Epithelial cell of proximal tubule (primary cell): ENCODE measurements at places on chromosomes 11 and 22. TPM values are rescaled to one million over a fixed set of nuclear protein-coding genes. Genes with fewer than 3 reads are reported as not detected.
A peak's percentile ranks its signal among the peaks of the same experiment; 100 is the strongest.

- no peak for DNase-seq
These were observed 345.9 kb downstream of the MIAT start for GRCh38 chr22:27003297-27003696.

DNA sequence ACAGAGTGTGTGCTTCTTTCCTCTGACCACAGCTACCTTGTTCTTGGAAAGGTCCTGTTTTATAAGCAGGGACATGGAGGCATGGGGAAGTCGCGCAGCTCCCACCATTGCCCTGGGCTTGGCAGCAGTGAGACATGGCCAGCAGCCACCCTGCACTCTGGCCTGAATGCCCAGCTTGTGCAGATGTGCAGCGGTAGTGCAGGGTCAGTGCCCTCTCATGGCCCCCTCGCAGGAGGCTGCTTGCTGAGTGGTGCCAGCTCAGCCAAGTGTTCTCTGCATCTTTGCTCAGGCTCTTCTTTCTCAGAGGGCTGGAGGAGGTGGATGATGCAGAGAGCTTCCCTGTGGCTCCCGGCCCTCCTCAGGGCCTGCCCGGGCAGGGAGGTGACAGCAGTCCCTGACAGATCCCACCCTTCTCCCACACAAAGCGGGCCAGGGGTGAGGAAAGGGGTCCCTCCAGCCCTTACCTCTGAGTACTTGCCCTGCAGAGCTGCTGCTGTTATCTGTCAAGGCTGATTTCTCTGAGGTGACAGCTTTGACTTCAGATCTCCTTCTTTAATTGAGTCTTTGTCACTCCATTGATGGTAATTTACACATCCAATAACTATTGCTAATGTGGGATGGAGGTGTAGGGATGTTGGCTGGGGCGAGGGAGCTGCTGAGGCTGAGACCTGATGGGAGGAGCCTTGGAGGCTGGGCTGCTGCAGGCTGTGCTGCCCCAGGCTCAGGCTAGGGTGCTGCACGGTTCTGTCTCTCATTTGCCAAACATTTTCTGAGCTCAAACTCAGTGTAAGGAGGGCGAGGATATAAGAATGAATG, 47.4 kb upstream of the B3GAT1 start:
- DNase-seq = no peak

Gene MRGPRE
- not detected in 2 replicates for total RNA-seq

- no peak for DNase-seq
These were observed 20.6 kb downstream of the GRAMD1B start for GRCh38 chr11:123450623-123451022.

GRCh38 chr22:17999851-18000250, 24.5 kb downstream of the MICAL3 start:
- DNase-seq = no peak

- no peak for DNase-seq
These were observed 34.3 kb upstream of the CD44 start for GRCh38 chr11:35104655-35105054.

Gene CCDC188
- 0.36 TPM in 1 of 2 replicates, not detected in the other for total RNA-seq

DNA sequence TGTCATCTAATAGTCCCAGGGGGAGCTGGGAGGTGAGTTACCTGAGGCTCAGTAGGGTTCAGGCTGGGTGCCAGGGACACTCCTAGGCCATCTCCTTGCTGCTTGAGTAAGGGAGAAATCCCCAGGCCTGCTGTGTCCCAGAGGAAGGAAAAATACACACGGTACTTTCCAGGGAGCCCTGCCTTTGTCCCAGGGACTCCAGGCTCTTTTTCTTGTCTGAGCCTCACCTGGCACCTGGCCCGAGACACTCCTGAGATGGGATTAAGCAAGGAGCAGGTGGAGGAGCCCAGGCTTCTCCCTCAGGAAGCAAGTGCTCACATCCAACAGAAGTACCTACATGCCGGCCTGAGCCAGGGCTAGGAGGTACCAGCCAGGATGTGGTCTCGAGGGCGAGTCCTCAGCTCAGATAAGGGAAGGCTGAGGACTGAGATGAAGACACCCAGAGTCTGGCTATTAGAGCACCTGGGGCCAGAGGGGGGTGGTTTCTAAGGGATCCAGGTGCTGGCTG, 899 bp upstream of the KLHDC7B start:
- DNase-seq = no peak

Gene OR52I1
- not detected in 2 replicates for total RNA-seq

- no peak for DNase-seq
These were observed 22.0 kb downstream of the IFT27 start for GRCh38 chr22:36753916-36754315.

DNA sequence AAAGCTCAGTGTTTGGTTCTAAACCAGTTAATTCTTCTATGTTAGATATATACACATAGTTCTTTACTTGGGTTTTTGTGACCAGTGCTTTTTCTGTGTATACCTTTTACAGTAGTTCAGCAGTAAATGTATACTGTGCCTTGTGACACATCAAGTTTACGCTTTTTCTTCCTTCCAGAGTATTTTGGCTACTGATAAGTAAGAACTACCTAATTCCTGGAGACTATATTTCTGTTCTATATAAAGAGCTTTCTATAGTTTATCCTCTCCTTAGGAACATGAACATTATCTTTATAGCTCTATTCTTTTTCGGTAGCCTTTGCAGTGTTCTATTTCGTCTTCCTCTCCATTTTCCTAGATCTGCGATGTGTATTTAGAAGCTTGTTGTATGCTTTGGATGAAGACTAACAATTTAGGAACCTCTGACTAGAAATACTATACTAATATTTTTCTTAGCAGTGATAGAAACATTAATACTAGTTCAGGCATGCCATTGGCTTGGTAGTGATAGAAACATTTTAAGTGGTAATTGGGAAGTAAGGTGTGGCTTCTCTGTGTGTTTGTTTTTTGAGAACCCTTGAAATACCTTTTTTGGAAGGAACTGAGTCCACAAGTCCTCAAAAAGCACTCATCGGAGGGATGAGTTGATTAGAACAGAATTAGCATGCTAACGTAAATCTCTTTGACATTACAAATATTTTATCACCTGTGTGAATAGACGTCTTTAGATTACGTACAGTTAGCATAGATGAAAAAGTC, 74.6 kb downstream of the ARHGEF12 start:
- no peak for DNase-seq

Gene GLYAT
- total RNA-seq = not detected in 2 replicates

DNA sequence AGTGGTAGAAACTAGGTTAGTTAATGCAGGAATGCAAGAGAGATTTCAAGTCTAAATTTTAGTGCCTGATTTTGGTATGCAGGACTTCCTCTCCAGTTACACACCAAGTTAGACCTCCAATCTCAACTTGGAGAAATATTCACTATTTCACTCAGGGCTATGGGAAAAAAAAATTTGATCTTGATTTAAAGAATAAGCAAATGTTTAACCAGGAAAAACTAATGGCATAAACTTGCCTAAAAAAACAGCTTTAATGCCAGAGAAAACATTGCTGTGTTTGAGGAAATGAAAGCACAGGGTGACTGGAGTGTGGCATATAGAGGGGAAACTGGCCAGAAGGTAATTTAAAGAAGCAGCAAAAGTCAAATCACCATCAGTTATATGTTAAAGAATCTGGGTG, 575.4 kb upstream of the LRRC4C start:
- no peak for DNase-seq

- no peak for DNase-seq
These were observed 1.7 kb downstream of the PICALM start for GRCh38 chr11:86067009-86067850.

DNA sequence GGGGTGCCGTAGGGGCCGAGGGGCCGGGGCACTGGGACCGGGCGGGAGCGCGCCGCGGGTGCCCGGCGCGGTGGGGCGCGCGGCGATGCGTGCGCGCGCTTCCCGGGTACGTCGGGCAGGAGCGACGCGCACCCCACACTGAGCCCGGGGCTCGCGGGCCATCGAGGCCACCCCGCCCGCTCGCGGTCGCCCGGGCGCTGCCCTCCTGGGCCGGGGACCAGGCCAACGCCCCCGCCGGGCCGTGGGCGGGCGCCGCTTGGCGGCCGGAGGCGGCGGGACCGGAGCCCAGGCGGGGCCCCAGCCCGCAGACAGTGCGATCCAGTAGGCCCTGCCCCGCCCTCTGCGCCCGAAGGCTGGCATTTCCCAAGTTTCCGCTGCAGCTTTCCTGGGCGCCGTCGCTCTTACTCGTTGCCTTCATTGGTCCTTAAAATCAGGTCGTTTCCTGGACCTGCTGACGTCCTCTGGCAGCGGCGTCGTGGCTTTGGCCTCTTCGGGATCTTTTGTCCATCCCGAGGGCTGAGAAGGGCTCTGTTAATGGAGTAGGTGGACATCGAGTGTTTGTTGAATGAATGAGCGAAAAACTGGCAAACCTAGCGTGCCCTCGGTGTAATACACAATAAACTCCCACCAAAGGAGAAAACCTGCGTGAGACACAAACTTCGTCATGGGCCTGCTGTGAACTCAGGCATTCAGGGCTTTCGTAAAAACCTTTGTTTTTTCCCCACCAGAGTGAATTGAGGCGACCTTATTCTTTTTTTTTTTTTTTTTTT, 638 bp downstream of the PARVA start:
- DNase-seq = peak; percentile 25

Gene CD6
- total RNA-seq = 0.23 TPM in 1 of 2 replicates, not detected in the other

DNA sequence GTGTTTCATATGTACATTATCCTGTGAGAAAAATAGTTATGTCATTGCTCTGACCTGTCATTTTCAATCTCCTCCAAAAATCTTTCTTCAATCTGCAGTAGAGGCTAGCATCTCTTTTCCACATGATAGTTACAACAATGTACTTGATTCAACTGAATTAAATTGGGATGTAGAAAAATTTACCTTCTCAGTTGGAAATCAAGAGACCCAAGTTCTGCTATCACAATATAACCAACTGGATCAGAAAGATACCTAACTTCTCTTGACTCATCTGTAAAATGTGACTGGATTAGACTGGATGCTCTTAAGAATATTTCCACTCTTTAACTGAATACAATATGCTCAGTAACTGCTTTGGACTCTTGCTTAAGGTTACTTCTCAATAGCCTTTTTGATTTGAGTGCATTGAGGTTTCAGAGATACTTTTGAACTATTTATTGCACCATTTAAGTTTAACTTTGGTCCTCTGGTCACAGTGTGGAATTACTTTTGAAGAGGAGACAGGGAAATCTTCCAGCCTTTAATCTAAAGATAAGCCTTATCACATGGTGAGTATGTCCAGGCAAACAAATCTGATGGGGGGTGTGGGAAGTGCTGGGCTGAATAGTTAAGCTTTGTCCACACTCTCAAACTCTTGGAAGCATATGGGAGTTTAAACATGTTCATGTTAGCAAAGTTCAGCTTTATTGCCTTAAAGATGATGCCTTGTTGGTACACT, 82.3 kb downstream of the YAP1 start:
- no peak for DNase-seq

DNA sequence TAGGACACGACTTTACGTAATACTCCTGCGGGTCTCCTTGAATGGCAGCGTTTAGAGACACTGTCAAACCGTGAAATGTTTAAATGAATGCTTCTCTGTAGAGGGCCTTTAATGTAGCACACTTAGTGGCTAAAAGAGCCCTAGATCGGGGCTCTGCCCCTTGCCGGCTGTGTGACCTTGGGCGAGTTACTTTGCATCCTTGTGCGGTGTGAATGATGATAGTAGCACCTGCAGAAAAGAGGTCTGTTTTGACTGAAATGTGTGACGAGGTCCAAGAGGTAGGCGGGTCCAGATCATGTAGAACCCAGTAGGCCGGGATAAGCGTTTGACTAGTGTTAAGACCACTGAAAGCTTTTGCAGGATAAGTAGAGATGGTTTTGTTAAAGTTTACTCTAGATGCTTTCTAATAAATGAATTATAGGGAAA, 866 bp downstream of the MED17 start:
- DNase-seq = no peak

Gene LINC01488
- not detected in 2 replicates for total RNA-seq

Gene CHADL
- 0.87 and 1.3 TPM in 2 replicates for total RNA-seq

DNA sequence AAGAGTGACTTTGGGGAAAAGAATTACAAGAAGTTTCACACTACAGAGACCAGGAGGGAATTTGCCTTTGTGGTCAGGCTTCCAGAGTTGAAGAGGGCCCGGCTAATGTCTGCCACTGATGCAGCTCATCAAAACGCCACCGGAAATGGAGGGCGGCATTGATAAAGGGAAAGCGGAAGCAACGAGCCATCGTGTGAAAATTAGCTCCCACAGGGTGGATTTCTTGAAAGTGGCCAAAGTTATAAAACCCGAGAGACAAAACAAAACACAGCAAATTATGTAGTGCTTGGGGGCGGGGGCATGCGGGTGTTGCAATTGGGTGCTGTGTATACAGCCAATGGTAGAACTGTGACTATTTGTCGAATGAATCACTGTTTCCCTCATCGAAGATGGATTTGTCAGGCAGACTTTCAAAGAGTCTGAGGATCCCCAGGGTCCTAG, 113.0 kb downstream of the ADAMTS15 start:
- no peak for DNase-seq

DNA sequence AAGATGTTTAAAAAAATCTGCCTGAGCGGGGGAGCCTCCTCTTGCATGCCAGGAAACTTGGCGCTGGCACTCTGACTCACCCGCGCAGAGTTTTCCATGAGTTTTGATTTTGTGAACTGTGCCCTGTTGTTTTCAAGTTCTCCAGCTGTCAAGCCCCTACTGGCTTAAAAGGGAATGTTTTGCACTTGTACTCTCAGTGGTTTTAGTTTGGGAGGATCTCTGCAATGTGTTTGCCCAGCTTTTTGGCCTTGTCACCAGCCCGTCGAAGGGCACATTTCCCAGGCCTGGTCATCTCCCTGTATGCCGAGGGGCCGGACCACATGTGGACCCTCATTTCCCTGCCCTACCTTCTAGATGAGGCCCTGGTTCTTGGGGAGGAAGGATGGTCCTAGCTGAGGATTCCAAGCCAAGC, 12.2 kb downstream of the MRGPRF start:
- no peak for DNase-seq

GRCh38 chr22:37180531-37181231, 7.4 kb downstream of the C1QTNF6 start:
- DNase-seq = no peak

GRCh38 chr11:60899046-60899936, 7.1 kb downstream of the PRPF19 start:
- no peak for DNase-seq

Gene DGCR6
- 1.1 and 2.8 TPM in 2 replicates for total RNA-seq

Gene TBX10
- total RNA-seq = not detected in 2 replicates

Gene PHOX2A
- total RNA-seq = not detected in 2 replicates

DNA sequence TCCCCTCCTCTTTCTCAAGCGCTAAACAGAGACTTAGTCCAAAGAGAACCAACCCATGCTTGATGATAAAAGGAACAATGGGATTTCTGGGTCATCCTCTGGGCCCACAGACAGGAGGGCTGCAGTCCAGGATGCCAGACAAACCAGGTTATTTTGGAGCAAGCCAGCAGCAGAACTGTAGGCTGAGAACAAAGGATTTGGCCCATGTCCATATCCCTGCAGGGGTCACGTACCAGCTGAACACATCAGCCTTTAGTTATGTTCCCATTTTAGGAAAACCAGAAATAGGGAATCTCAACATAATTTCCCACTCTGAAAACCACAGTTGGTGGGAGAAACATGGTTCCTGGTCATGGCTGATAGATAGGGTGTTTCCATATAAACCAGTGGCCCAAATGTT, 533.6 kb upstream of the CADM1 start:
- DNase-seq = no peak

Gene HEPN1
- total RNA-seq = not detected in 2 replicates

Gene NRXN2
- 0.29 TPM in 1 of 2 replicates, not detected in the other for total RNA-seq

Gene CAPRIN1
- total RNA-seq = 172 and 222 TPM in 2 replicates
